ENCODE measurements at places on chromosomes 2 and 18.

DNA sequence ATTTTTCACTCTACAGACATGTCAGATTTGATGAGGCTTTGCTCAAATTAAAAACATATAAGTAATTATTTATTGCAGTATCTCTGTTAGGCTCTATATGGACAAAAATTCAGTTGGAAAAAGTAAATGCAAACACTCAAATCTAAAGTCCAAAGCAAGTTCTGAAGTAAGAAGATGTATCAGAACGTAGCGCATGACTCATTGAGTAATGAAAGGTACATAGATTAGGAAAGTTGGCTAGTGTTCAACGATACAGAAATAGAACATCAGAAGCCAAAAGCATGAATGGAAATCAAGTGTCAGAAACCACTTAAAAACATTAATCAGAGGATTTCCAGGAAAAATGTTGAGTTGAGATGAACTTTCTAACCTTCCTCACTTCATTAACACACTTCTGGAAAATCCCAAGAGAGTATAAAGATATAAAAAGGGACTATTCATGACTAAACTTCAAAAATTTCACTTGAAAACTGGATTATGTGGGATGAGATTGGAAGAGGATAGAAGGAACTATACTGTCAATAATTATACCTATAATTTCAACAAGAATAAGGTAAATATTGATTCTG lies 494.1 kb downstream of the LRRTM4 start:
- no peak for DNase-seq

- DNase-seq: peak; percentile 76
These were observed 5.5 kb downstream of the TMBIM1 start for GRCh38 chr2:218286570-218287459.

- DNase-seq: no peak
These were observed 51.1 kb upstream of the NCOA1 start for GRCh38 chr2:24439971-24440340.

GRCh38 chr2:42245396-42245795 lies 76.2 kb downstream of the EML4 start:
- DNase-seq: no peak

- no peak for DNase-seq
These were observed 268.4 kb upstream of the THSD7B start for GRCh38 chr2:136496966-136497365.

- no peak for DNase-seq
These were observed 24.4 kb upstream of the KIDINS220 start for GRCh38 chr2:8861797-8862196.

DNA sequence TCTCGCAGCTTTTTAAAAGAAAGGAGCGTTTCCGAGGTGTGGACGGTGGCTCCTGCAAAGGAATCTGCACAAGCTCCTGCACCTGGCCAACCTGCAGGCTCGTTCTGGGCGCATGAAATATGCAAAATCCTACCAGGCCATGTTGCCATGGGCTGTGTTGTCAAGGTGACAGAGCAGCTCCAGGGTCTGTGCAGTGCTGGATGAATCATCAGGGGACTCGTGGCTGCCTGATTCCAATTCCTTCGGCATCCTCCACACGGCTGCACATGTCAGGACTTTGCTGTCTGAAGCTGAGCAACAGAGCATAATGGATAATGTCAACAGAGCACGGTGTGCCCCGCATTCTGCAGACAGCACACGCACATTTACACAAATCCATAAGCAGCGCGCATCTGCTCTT lies 120.5 kb downstream of the EIPR1 start:
- DNase-seq: no peak

DNA sequence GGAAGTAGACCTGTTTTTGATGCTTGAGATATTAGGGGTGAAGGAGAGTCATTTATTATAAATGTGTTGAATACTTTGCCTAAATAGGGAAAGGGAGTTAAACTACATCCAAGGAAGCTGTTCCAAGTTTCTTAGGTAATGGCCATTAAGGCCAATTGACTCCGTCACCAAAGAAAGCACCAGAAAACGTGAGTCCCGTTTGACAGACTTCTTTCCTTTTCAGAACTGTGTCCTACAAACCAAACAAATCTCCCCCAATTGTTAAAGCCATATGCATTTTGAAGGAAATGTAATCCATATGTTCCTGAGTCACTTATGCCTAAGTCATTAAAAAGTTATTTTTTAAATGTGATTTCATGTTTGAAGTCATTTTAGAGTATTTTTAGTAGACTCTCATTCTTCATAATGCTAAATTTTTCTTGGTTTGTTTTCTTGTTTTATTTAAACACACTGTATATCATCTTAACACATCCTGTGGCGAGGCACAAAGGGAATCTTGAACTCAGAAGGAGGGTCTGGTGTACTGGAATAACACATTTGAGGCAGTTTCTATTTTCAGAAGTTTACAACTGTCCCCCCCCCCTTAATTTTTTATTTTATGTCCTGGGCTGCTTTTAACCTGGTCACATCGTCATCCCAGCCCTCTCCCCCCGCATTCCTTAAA lies 133.7 kb downstream of the RHBDD1 start:
- DNase-seq: no peak

GRCh38 chr18:24013051-24013450 lies 1.5 kb upstream of the TTC39C start:
- no peak for DNase-seq
